B cell (primary cell): ENCODE measurements at places on chromosomes 7 and 10. TPM values are rescaled to one million over a fixed set of nuclear protein-coding genes. Genes with fewer than 3 reads are reported as not detected.

BUB3 gene
- total RNA-seq, result 112 and 115 TPM in 2 replicates

PURB gene
- 28.6 and 29.1 TPM in 2 replicates for total RNA-seq

CALCR gene
- total RNA-seq, result not detected in 2 replicates

TET1 gene
- total RNA-seq, result 1.1 and 1.4 TPM in 2 replicates

GPNMB gene
- 1.9 and 2.6 TPM in 2 replicates for total RNA-seq

SYT15 gene
- total RNA-seq, result 0.94 and 1.1 TPM in 2 replicates

CYP2W1 gene
- not detected in 2 replicates for total RNA-seq

GPR146 gene
- total RNA-seq, result 44.6 and 45.4 TPM in 2 replicates

GPC2 gene
- 4.1 and 6.1 TPM in 2 replicates for total RNA-seq

PLEKHA1 gene
- 28.5 and 34.0 TPM in 2 replicates for total RNA-seq

ETV1 gene
- not detected in 2 replicates for total RNA-seq

HYAL4 gene
- total RNA-seq, result not detected in 2 replicates

DOCK4 gene
- 4.1 and 5.3 TPM in 2 replicates for total RNA-seq

TBL2 gene
- 34.6 and 34.7 TPM in 2 replicates for total RNA-seq

SEC24C gene
- 78.7 and 80.5 TPM in 2 replicates for total RNA-seq

CALN1 gene
- total RNA-seq, result not detected in 2 replicates

IKZF1 gene
- total RNA-seq, result 254 and 261 TPM in 2 replicates

PLXDC2 gene
- total RNA-seq, result 0.07 and 0.19 TPM in 2 replicates

NKX2-3 gene
- total RNA-seq, result not detected in 2 replicates

COL28A1 gene
- total RNA-seq, result 0.49 and 0.67 TPM in 2 replicates

TMEM176B gene
- 0.25 and 0.73 TPM in 2 replicates for total RNA-seq

ANKRD22 gene
- total RNA-seq, result not detected in 2 replicates

AKR1C4 gene
- total RNA-seq, result not detected in 2 replicates

HKDC1 gene
- total RNA-seq, result not detected in 2 replicates
